ENCODE measurements at places on chromosomes 7 and 10.

DNA sequence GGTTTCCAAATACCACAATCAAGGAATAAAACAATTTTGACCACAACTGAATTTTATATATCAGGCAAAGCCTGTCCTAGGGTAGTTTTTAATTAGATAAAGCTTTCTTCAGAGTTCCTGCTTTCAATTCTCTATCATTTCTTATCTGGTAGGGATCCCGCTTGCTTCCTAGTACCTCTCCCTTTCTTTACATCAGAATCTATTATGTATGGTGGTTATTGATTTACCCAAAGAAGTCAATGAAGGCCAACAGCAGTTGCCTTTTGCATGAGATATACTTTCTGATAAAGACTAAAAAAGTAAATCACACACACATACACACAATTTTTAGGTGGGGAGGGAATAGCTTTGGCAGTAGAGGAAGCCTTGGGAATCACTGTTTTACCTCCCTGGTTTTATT is 70.7 kb downstream of the HDAC9 start:
- no peak for DNase-seq

GRCh38 chr10:102382871-102383270 is 12.6 kb upstream of the NFKB2 start:
- DNase-seq, result no peak

- no peak for DNase-seq
Observed at GRCh38 chr7:106504207-106504606, 156.8 kb downstream of the CCDC71L start.

GRCh38 chr10:96287392-96288105 is 16.2 kb upstream of the BLNK start:
- no peak for DNase-seq

- no peak for DNase-seq
Observed at GRCh38 chr10:21398563-21399231, 126.8 kb downstream of the SKIDA1 start.

- DNase-seq, result no peak
Observed at GRCh38 chr7:135753616-135754413, 5.2 kb upstream of the FAM180A start.

Measured in smooth muscle cell of the brain vasculature (primary cell).